ENCODE measurements at places on chromosomes 4 and X. TPM values are rescaled to one million over a fixed set of nuclear protein-coding genes. Genes with fewer than 3 reads are reported as not detected.

- no peak for DNase-seq
Observed at GRCh38 chr4:114870987-114871386, 242.4 kb downstream of the NDST4 start.

DNA sequence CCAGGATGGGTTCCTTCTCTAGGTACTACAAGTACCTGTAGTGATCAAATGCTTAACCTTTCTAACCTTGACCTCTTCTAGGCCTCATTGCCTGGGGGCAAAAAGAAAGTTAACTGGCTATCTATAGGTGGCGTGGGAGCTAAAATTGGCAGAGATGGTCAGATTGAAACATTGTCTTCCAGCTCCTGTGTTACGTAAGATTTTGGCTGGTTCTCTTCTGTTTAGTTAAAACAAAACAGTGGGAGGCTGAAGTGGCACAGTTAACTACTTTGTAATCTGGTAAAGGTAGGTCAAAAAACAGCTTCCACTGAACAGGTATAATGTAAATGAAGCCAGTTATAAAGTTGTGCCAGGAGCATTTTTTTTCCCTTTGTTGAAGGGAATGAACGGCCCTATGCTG lies 115.2 kb downstream of the MBNL3 start:
- DNase-seq = no peak

- no peak for DNase-seq
Observed at GRCh38 chr4:141132072-141132708, 1.1 kb downstream of the RNF150 start.

Gene OTUD4
- 71.7 TPM for total RNA-seq

DNA sequence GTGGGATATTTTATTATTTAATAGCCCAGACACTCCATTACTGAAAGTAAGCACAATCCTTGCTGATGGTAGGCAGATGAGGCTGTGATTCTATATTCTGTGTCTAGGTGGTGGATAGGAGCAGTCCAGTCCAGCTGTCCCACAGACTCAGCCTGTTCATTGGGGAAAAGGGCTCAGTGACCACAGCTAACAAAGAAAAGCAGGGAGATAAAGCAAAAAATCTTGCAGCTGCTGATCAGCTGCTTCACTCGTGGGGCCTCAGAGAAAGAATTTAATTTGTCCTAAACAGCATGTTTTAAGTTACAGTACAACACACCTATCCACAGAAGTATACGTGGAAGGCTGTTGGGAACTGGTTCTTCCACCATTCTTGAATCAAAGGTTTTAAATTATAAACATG lies 40.7 kb upstream of the ANK2 start:
- no peak for DNase-seq

GRCh38 chr4:188680004-188680666 lies 540.9 kb downstream of the TRIML1 start:
- no peak for DNase-seq

GRCh38 chr4:1183985-1184773 lies 11.8 kb upstream of the SPON2 start:
- no peak for DNase-seq

Gene AWAT2
- total RNA-seq = not detected

DNA sequence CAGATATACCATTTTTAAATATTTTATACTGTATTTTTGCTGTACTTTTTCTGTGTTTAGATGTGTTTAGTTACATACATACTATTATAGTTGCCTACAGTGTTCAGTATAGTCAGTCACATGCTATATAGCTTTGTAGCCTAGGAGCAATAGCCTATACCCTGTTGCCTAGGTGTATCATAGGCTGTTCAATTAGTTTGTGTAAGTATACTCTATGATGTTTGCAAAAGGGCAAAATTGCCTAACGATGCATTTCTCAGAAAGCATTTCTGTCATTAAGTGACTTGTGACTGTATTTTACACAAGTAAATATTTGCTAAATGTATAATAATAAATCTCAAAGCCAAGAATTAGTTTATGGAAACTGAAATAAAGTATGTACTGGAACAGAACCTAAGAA lies 9.5 kb downstream of the ETFDH start:
- no peak for DNase-seq

GRCh38 chr4:160180211-160180610 lies 1077.3 kb downstream of the RAPGEF2 start:
- DNase-seq = no peak

DNA sequence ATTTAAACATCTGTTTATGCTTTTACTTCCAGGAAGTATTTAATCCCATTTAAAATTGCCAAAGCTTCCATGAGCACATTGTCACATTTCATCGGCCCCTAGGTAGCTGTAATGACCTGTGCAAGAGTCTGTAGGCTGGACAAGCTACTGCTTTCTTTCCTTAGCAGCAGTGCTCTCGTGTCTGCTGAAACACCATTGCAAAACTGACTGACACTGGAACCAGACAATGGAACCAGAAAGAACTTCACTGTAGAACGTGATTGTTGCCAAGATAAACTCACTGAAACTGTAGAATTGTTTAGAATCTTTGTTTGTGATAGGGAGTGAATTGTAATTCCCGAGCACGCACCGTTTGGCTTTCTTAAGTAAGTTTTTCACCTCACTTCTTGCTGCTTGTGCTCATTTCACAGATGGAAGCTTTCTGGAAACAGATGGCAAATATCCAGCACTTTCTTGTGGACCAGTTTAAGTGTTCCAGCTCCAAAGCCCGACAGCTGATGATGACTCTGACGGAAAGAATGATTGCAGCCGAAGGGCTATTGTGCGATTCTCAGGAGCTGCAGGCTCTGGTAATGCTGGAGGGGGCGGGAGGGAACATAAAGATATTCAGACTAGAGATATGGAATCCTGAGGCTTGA lies 36.9 kb downstream of the EVC start:
- DNase-seq = no peak

Gene NXF2B
- total RNA-seq = not detected

- DNase-seq = no peak
Observed at GRCh38 chr4:180372691-180373090, 1870.5 kb upstream of the TENM3 start.

Gene HMX1
- not detected for total RNA-seq

- no peak for DNase-seq
Observed at GRCh38 chr4:107993969-107994368, 4.3 kb downstream of the HADH start.

Gene NEXMIF
- total RNA-seq = 0.71 TPM

DNA sequence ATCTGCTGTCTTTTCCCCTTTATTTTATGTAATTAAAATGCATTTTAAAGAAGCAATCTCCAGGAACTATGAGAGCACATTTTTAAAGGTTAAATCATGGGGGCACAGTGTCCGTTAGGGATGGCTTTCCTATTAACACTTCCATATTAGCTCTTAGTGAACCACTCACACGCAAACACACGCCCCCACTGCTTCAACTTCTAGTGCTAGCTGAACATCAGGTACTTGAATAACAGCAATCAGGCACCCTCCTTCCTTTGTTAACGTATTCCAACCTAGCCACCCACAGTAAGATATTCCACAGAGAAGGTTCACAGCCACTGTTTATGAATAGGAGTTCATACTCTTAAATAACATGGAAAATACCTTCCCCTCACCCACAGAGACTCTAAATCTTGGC lies 9.3 kb downstream of the TMEM255A start:
- no peak for DNase-seq

Gene GYPE
- total RNA-seq = 0.25 TPM

Gene CXCL11
- not detected for total RNA-seq

DNA sequence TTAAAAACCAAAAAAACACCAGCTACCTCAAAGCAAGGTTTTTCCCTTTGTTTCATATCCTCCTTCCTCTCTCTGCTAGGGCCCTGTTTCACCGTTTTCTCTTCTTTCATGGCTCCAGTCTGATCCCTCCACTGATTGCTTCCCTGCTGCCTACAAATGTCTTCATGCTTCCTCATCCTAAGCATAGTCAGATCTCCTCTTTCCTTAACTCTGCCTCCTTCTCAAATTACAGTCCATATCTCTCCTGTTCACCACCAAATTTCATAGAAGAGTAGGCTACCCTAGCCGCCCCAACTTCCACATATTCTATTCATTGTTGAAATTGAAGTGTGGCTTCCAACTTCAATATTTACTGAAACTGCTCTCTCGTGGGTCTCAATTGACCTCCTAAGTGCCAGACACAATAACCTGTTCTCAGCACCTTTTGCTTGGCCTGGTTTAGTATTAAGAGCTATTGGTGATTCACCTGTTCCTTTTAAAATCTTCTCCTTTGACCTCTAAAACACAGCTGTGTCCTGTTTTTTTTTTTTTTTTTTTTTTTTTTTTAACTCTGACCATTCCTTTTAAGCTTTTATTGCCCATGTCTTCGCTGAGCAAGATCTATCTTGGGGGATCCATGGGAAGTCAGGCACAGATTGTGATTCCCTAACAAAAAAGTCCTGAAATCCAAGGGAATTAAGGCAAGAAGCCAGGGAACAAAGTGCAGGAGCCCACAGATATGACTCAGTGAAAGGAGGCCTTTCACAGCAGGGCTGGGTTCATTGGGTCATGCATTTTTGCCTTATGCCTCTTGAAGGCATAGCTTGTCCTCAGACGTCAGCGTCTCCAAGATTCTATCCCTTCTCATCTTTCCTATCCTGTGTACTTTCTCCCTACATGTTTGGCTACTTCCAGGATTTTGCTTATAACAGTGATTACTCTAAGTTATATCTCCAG lies 85.4 kb downstream of the RPS3A start:
- DNase-seq = no peak

- no peak for DNase-seq
Observed at GRCh38 chr4:89056953-89057398, at the start of gene FAM13A. Gene FAM13A (minus strand): TSS chr4:89057185. CDS start chr4:89056964, 221 bp downstream.

DNA sequence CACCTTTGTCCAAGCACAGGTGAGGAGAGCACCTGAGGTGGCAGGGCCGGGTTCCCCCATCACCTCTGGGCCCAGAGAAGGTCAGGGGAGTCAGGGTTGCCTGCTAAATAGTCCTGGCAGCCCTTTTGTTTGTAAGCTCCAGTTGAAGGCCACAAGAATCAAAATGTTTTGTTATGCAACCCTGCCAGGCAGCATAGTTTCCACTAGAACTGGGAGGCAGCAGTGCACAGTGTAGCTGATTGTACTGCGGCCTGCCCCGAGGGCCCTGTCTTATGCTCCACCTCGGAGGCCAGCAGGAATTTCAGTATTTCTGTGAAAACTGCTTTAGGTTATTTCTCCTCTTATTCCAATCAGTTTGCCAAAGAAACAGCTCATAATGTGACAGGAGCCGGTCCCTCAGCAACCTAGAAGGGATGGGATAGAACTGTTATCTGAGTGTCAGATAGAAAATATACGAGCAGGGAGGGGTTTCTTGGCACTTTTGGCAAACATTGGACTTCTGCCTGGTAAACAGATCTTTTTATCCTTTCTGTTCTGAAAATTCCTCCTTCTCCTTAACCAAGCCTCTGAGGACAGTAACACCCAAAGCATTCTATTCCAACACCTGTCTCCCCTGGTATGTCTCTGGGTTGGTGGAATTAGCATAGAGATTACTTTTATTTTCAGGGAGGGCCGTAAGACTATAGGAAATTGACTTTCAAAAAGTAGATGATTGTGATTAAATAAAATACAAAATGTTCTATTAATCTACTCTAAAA lies 93.6 kb downstream of the LNX1 start:
- no peak for DNase-seq

Gene PPEF2
- not detected for total RNA-seq

GRCh38 chr4:41532882-41533281 lies 5.1 kb upstream of the LIMCH1 start:
- no peak for DNase-seq

DNA sequence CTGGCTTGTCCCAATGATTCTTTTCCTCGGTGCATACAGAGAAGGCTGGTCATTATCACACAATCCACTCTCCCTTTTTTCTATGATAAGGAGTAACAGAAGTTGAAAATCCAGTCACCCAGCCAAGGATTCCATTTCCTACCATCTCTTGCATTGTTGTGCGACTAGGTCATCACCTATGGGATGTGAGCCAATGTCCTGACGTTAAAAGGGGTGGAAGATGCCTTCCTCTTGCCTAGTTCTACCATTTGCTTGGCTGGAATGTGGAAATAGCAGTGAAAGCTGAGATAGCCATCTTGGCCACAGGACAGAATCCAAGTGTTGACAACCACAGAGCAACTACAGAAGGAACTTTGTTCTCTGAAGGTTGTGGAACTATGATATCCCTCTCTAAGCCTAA lies 132.2 kb upstream of the KIT start:
- no peak for DNase-seq

GRCh38 chrX:22952010-22952409 lies 47.8 kb upstream of the DDX53 start:
- DNase-seq = no peak

DNA sequence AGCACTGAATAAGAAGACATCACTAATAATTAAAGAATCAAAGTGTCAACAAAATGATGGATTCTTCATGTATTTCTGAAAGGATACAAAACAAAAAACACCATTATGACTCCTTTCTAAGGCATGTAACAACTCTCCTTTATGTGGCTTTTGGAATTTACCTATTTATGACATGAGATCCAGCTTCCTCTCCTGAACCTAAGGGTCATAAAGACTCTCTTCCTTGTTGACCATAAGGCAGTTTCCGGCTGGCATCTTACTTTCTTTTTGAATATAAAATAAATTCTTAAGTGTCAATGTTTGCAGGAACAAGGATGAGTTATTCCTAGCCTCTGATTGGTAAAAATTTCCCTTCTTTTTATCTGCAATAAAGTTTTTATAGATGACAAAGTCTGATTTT lies 111.1 kb upstream of the GRPR start:
- no peak for DNase-seq

Gene PHOX2B
- not detected for total RNA-seq

GRCh38 chr4:118389721-118390120 lies 36.9 kb upstream of the PRSS12 start:
- no peak for DNase-seq

DNA sequence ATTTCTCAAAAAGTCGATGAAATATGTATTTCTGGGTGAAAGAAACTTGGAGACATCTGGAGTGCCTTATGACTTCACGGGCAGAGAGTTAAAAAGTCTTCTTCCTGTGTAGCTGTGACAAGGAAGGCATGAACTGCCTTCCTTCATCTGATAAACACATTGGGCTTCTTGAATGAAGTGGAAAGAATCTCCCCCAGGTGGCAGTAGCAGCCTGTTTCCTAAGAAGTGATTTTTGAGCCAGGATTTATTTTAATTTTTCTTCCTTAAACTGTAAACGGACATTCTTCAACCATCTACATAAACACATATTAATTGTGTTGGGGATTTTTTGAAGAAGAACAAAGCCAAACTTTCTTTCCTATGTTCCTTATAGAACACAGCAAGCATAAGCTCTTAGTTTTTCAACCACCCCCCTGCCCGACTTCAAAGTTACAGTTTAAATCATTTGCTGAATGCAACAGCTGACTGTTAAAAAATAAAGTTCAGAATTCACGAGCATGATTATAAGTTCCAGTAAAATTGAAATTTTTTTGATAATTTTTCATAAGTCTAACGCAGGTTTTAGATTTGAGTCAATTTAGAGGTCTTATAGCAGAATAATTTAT lies 980 bp upstream of the GIMD1 start:
- no peak for DNase-seq

Gene XKRX
- total RNA-seq = 0.23 TPM

GRCh38 chrX:130694983-130695382 lies 208.0 kb downstream of the ENOX2 start:
- DNase-seq = no peak

DNA sequence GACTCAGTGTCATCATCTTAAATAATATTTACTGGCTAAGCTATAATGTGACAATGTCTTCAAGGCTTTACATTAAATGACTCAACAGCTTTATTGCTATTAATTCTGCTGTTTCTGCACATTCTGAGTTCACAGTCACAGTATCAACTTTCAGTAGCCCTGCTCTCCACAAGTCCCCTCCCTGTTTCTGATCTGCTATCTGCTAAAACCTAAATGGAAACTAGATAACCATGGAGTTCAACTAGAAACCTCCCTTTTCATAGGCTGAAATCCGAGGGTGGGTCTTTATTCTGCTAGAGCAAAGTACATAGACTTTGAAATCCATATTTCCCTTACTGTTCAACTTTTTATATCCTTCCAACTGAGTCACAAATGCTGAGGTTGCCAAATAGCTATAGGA lies 5.4 kb upstream of the ACE2 start:
- no peak for DNase-seq

Gene MAMLD1
- 18.4 TPM for total RNA-seq
